ENCODE measurements at places on chromosomes 1 and 21. TPM values are rescaled to one million over a fixed set of nuclear protein-coding genes. Genes with fewer than 3 reads are reported as not detected.

The HMGB4 gene
- not detected for total RNA-seq

The FAM131C gene
- 0.75 TPM for total RNA-seq

The VSIG8 gene
- total RNA-seq = not detected

The ADAMTS1 gene
- total RNA-seq = 225 TPM

The RYR2 gene
- total RNA-seq = 0.25 TPM

The LHX8 gene
- total RNA-seq = not detected

The SPRR5 gene
- total RNA-seq = not detected

The RNU1-2 gene
- under 0.01 TPM for total RNA-seq

The TSPEAR gene
- not detected for total RNA-seq

The LRRC38 gene
- total RNA-seq = not detected

The CD34 gene
- 6.1 TPM for total RNA-seq

The SLC9C2 gene
- total RNA-seq = not detected

The AMY1A gene
- not detected for total RNA-seq

The C8B gene
- total RNA-seq = not detected

The LCE3E gene
- not detected for total RNA-seq

The HSD3B2 gene
- total RNA-seq = not detected

The CYP4A22 gene
- 0.15 TPM for total RNA-seq

The PINK1 gene
- 48.2 TPM for total RNA-seq

The RASSF5 gene
- 8.2 TPM for total RNA-seq

The SPRR2B gene
- not detected for total RNA-seq

The HENMT1 gene
- total RNA-seq = 3.4 TPM

The GRHL3 gene
- not detected for total RNA-seq

The CFAP126 gene
- total RNA-seq = not detected

The PER3 gene
- total RNA-seq = 6.2 TPM

The S100A7 gene
- not detected for total RNA-seq

The ATPAF1 gene
- total RNA-seq = 19.9 TPM

The TMPRSS3 gene
- not detected for total RNA-seq

The TFAP2E gene
- total RNA-seq = not detected

The HSD3B1 gene
- not detected for total RNA-seq

The MCOLN3 gene
- 0.64 TPM for total RNA-seq

The ALX3 gene
- not detected for total RNA-seq

The UBXN10 gene
- not detected for total RNA-seq

The FOXD2 gene
- total RNA-seq = not detected

The OR2T35 gene
- total RNA-seq = not detected

The RHOU gene
- total RNA-seq = 17.7 TPM

The TIE1 gene
- 3.3 TPM for total RNA-seq

The OR2T8 gene
- total RNA-seq = not detected

The GDAP2 gene
- 12.6 TPM for total RNA-seq

The OXCT2 gene
- total RNA-seq = 0.49 TPM

The RAP1GAP gene
- total RNA-seq = 0.29 TPM

The DCST1 gene
- total RNA-seq = not detected

The RHBG gene
- not detected for total RNA-seq

The AMY2A gene
- total RNA-seq = not detected

The POU3F1 gene
- total RNA-seq = not detected

The BCL2L15 gene
- 0.12 TPM for total RNA-seq

The ATP6V1G3 gene
- total RNA-seq = not detected

The SFN gene
- total RNA-seq = not detected

The TBX19 gene
- total RNA-seq = 0.44 TPM

The RXFP4 gene
- not detected for total RNA-seq

All from cardiac ventricle fibroblast (primary cell).